ENCODE measurements at places on chromosomes 5 and 9.
A peak's percentile ranks its signal among the peaks of the same experiment; 100 is the strongest.

- no peak for DNase-seq
These were observed 116.8 kb upstream of the TBC1D2 start for GRCh38 chr9:98372077-98372836.

GRCh38 chr5:16521521-16522483, 56.2 kb upstream of the ZNF622 start:
- no peak for DNase-seq

GRCh38 chr9:105911104-105911911, 217.0 kb downstream of the TMEM38B start:
- no peak for DNase-seq

- DNase-seq: no peak
These were observed 720.6 kb downstream of the TAF11L14 start for GRCh38 chr5:18354828-18355227.

DNA sequence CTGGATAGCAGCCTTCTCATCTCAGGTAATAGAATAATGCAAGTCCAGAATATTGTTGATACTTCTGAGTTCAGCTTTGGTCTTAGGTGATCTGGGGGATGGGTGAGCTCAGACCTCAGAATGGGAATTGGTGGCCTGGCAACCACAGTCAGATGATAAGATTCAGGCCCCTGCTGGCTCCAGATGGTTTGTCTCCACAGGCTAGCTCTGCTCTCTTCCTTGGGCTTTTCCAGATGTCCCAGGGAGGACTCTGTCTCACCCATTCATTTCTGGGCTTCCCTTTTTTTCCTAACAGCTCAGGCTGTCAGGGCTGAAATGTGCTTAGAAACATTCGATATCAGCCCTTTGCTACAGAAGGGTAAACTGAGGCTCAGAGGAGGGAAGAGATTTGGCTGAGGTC, 17.6 kb upstream of the TNFSF15 start:
- no peak for DNase-seq

GRCh38 chr5:158194561-158194976, 335.6 kb upstream of the CLINT1 start:
- no peak for DNase-seq

GRCh38 chr5:8114597-8115266, 245.8 kb downstream of the MTRR start:
- no peak for DNase-seq

DNA sequence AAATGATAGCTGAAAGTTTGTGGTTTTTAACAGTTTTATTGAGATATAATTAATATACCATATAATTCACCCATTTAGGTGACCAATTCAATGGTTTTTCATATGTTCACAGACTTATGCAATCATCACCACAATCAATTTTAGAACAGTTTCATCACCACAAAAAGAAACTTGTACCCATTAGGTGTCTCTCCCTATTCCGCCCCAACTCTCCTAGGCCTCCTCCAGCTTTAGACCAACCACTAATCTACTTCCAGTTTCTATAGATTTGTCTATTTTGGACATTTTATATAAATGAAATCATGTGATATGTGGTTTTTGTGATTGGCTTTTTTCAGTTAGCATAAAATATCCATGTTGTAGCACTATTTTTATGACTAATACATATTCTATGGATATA, 38.6 kb downstream of the YTHDC2 start:
- DNase-seq: no peak

- no peak for DNase-seq
These were observed 599.6 kb downstream of the CCDC171 start for GRCh38 chr9:16152276-16153101.

- no peak for DNase-seq
These were observed 52.4 kb downstream of the CDC14B start for GRCh38 chr9:96567203-96567700.

- DNase-seq: no peak
These were observed 87.5 kb upstream of the NR5A1 start for GRCh38 chr9:124594673-124595072.

GRCh38 chr5:134242146-134242545, 16.3 kb upstream of the PPP2CA start:
- no peak for DNase-seq

GRCh38 chr5:982377-983237, 26.0 kb upstream of the NKD2 start:
- no peak for DNase-seq

GRCh38 chr9:122158202-122158601, 1.4 kb downstream of the NDUFA8 start:
- peak; percentile 18 for DNase-seq

DNA sequence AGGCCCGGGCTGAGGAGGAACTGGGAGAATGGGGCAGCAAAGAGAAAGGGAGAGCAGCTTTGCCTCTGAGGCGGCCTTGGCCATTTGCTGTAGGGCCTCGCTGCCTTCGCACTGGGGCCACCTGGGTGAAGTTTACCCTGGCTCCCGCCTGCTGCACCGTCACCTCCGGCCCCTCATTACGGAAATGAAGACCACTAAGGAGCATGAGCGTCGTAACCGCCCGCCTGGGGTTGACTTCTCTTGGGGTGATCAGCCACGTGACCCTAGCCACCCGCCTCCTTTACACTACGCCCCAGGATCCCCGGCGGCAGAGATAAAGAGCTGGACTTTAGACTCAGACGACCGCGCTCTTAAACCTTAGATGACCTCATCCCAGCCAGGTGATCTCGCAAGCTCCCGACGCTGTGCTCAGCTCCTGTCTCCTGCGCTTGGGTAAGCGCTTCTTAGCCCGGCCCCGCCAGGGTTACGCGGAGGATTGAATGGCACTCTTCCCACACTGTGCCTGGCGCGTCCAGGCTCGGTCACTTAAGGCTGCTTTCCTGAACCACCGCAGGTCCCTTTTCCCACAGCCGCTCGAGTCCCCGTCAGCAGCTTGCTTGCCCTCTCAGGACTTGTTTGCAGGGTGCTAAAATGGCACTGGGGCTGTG, 107.9 kb upstream of the LARP1 start:
- peak; percentile 3 for DNase-seq

DNA sequence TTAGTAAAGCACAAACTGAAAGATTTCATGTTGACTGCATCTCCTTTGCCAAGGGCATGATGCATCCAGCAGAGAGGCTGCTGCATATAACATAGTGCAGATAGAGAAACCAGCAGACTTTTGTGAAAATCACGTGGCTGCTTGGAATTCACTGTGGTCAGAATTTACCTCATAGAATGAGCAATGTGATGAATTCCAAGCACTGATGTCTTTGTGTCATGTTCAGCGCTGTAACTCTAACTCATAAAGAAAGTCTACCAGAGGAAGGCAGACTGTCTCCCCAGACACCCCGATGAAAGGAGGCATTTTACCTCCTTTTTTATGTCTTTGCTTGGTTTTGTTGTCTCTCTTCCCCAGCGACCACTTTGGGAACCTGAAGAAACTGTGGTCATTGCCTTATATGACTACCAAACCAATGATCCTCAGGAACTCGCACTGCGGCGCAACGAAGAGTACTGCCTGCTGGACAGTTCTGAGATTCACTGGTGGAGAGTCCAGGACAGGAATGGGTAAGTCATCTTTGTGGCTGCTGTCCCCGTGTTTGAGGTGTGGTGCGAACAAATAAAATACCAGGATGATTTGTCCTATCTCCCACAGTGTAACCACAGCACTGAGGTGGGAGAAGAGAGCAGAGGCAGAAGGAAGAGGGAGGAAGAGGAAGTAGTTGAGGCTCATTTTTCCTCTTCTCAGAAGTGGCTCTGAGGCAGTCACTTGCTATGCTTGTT, 42.0 kb downstream of the ITK start:
- DNase-seq: peak; percentile 75

DNA sequence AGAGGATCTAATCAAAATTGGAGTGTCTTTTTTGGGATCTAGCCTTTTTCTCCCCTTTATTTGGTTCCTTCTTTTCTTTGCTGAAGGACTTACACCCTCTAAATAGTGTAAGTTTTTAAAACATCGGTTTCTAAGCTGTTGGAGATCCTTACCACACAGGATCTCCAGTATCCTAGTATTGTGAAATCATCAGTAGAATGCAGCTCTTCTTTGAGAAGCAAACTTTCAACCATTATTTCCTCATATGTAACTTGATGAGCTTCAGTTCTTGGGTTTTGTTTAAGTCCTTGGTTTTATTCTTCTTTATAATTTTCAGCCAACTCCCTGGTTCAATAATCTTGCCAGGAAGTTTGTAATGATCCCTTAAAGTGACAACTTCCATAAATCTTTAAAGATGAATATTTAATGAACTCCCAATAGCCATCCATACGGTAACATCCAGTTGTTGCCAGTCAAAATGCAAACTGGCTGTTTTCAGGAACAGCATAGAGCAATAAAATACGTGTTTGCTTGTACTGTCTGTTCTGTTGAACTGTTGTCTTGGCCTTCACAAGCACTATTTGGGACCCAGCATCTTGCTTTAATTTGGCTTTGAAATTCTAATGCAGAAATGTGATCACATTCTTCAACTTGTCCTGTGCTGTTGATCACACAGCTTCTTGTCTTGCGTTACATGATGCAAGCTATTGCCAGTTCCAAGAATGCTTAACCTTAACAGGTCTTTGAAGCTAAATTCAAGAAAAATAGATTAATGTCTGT, 34.8 kb upstream of the TTC23L start:
- DNase-seq: no peak

GRCh38 chr9:86547571-86547970, 193.4 kb upstream of the TUT7 start:
- no peak for DNase-seq

- DNase-seq: peak; percentile 44
These were observed 10.8 kb downstream of the TCF7 start for GRCh38 chr5:134125039-134126015.

GRCh38 chr9:14888272-14888671, 22.0 kb downstream of the FREM1 start:
- DNase-seq: no peak

- no peak for DNase-seq
These were observed 72.7 kb downstream of the CAST start for GRCh38 chr5:96734871-96735325.

DNA sequence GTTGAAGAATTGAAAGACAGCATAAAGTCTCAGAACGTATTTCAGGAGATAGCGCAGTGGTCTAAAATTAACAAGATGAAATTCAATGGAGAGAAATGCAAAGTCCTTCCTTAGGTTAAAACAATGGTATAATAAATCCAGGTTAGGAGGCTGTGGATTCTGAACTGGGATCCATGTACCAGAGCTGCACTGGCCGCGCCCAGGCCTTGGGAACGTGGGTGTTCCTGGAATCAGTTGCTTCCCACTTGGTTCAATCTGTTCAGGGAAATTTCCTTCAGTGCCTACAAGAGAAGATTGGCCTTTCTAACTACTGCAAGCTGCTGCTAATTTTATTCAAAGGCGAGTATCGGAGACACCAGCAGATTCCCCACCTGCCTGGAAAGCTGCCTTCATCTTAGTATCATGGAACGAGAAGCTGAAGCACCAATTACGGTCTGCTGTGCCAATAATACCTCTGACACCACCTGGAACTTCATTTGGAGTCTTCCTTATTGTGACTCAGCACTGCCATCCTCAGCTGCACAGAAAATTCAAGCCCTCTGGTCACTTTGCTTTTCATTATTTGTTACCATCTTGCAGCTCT, 14.3 kb upstream of the CTNND2 start:
- DNase-seq: no peak

DNA sequence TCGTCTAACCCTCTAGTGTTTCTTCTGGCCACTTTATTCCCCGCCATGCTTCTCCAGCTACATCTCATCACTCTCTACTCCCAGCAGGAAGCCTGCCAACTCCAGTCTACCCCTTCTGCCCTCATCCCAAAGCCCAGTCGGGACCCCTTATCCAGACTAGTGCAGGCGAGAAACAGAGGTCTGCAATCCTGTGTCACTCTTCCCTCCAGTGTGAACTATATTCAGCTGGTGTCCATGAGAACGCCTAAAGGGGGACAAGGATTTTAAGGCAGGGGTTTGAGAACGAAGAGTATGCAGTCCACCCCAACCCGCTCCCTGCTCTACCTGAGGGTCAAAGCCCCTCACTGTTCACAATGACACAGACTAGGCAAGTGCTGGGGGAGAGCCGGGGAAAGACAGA, 41.7 kb upstream of the GABRP start:
- DNase-seq: no peak

GRCh38 chr5:118336468-118336867, 651.9 kb downstream of the DTWD2 start:
- DNase-seq: no peak

- no peak for DNase-seq
These were observed 375 bp downstream of the NOP16 start for GRCh38 chr5:176388003-176388443.

DNA sequence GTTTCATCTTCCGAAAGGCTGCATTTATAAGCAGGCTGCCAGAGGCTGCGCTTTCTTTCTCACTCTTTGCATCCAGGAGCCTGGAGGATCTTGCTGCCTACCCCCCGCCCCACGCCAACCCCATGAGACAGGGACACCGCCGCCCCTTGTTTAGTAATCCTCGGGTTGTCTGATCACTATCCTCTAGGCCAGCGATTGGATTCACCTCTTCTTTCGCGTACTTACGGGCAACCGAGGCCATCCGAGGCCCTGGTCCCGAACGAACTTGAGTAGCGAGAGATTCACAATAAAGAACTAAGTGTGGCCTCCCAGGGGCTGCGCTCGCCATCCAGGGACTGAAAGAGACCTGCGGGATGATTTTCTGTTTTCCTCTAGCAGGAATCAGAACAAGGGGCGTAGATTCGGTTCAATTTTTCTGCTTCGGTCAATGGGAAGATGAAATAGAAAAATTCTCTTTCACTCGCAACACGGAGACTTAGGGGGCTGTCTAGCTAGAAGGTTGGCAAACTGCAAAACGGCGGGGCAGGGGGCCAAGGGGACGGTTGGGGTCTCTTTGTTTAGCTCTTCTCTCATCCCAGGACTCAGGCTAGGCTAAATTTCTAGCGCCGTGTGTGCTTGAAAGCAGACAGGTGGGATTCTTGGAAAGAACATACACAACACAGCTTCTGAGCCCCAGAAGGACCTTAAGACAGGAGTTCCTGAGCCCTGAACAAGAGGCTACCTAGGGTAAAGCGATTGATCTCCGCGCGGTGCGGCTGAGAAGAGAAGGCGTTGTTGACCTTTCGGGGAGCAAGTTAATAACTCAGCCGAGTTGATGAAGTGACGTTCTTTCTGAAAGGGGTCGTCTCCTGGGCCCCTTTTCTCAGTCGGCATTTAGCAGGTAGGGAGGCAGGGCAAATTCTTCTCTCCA, 5.8 kb upstream of the ISL1 start:
- no peak for DNase-seq

DNA sequence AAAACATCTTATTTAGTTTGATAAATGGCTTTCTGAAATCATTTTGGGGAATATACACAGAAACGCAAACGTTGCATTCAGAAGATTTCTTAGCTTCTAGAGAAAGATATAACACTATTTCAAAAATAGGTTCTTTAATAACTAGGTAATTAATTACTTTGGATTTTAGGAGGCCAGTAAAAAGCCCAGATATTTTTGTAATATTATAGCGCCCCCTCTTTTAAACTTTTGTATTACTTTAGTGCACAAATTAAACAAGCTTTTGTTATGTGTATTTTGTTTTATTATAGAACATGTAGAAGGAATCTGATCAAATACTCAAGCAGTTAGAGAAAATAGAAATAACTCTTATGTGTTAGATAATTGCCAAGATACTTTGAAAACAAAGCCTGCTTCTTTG, 57.7 kb downstream of the COMMD10 start:
- DNase-seq: no peak
